ENCODE measurements at places on chromosomes 3 and 15.

DNA sequence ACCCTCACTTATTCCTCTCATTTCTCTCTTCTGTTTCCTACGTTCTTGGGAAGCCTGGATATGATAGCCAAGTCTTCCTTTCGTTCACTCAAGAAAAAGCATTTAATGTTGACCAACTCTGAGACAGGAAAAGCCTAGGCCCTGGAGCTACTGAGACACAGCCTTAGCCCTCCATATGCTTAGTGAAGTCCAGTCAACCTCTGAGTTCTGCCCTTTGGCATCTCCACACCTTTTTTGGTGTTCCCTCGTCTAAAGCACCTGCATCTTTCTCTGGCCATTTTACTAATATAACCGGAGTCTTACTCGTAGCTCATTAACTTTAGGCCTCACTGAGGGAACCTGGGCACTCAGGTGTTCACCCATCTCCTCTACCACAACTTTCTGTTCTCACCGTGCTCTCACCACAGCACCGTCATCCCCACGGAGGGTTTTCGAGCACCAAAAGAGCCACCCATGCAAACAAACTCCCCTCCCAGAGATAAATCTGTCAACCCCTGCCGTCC lies 632 bp downstream of the MTHFS start:
- no peak for DNase-seq

DNA sequence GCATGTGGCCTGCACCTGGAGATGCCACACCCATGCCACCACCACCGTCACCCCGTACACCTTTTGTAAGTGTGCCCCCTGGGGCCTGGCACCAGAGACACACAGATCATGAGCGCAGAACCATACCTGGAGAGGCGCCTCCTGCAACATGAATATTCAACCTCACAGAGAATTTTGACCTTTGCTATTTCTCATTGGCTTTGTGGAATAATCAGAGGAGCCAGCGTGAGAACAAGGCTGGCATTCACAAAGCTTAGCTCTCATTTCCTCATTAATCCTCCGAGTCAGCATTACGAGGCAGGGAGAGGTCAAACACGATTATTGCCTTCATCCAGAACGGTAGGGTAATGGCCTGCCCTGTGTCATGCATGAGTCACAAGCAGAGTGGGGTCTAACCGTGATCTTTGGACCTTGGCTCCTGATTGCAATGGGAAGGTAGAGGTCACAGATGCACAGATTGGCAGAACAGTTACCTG lies 73.0 kb upstream of the POMGNT2 start:
- DNase-seq, result no peak

DNA sequence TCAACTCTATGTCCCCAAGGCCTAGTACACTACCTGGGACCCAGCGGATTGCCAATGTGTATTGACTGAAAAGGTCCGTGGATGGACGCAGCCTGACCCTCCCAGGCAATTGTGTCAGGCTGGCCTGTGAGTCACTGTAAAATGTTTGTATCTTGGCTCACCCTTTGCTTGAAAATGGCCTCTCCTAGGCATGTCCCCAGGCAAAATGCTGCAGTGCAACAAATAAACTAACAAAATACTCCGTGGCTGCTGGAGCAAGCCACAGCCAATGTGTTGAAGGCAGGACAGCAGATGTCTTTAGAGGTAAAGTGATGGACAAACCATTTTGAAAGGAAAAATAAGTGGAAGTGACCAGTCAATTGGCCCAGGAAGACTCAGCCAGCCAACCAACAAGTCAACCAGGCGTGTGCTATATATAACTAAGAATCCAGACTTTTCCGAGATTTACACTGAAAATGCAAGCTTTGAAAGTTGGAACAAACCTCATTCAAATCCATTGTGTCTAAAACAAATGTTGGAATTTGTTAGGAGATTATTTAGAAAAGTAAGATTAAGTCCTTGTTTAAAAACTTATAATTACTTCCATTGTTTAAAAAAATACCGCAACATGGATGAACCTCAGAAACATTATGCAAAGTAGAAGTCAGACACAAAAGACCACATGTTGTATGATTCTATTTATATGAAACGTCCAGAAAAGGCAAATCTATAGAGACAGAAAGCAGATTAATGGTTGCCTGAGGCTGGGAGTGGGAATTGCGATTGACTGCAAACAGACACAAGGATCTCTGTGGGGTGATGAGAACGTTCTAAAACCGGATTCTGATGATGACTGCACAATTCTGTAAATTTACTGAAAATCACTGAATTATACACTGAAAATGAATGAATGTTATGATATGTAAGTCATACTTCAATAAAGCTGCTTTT lies 191.2 kb downstream of the TLE3 start:
- no peak for DNase-seq

DNA sequence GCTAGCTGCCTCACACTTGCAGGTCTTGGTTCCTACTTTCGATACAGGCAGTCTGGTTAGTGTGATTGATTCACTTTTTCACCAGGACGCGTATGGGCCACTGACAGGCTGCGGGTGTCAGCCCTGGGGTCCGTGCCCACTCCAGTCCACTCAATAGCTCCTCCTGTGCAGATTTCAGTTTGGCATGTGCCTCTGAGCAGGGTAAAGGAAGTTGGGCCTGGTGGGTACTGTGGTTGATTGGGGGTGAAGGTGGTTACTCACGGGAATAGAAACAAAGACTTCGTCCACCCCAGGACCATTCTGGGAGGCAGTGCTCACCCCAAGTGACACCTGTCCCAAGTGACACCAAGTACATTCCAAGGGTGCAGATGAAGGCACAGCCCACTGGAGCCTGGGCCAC lies 62.3 kb downstream of the EPHB1 start:
- DNase-seq, result no peak

GRCh38 chr3:45915518-45916231 lies 27.6 kb upstream of the CXCR6 start:
- DNase-seq, result peak; percentile 49

DNA sequence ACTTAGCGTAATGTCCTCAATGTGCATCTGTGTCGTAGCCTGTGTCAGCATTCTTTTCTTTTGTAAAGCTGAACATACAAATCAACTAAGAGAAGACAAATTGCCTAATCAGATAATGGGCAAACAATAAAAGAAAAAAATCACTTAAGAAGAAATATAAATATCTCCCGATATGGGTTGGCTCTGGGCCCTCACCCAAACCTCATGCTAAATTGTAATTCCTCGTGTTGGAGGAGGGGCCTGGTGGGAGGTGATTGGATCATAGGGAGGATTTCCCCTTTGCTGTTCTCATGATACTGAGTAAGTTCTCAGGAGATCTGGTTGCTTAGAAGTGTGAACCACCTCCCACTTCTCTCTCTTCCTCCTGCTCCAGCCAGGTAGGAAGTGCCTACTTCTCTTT lies 285.0 kb upstream of the LYSMD4 start:
- no peak for DNase-seq

DNA sequence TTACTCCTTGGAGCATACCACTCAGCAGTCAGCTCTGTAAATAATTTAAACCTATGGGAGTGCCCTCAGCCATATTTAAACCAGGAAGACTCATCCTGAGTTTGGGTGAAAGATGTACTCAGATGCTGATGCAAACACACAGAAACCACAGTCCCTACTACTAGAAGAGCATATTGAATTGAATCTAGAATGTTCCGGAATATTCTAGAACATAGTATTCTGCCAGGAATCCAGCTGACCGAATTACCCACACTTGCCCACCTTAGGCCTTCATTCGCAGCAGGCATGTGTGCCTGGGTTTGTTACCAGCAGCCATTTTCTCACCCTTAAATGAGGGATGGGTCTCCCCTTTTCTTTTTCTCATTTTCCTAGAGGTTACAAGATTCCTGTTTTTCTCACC lies 202.4 kb upstream of the ICE2 start:
- DNase-seq, result no peak

DNA sequence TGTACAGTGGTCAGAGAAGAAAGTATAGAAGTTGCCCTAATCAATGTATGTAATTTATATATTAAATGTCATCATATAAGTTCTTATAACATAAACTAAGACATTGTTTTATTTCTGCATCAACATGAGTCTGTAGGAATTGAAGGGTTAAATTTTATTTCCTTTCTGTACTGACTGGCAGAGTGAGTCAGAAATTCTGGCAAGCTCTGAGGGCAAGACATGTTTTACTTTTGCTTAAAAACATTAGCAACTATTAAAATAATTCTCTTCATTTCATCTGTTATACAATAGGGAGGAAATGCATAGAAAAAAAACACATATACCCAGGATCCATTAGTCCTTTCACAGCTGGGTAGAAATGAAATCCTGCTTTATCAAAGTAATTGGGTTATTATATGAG lies 171.4 kb upstream of the ALCAM start:
- DNase-seq, result no peak

GRCh38 chr3:3102751-3103150 lies 7.4 kb downstream of the IL5RA start:
- DNase-seq, result no peak

DNA sequence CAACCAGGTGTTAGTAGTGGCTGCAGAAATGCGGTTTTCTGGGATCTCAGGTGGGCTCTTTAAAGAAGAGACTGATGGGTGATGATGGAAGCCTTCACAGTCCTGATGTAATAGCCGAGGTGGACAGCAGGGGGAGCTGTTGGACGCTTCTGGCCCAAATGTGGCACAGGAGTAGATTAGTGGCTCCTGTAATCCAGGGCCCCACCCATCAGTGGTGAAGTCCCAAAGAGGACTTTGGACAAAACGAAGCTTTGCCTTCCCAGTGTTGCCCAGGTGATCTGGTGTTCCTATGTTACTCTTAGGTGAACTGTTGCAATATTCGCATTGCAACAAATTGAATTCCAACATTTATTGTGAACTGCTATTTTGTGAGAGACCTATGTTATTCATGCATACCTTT lies 31.8 kb upstream of the MYZAP start:
- DNase-seq, result peak; percentile 58

- no peak for DNase-seq
Measured at GRCh38 chr15:98787936-98788757, 139.8 kb downstream of the IGF1R start.

- no peak for DNase-seq
Measured at GRCh38 chr15:85792102-85792731, 2.5 kb downstream of the KLHL25 start.

DNA sequence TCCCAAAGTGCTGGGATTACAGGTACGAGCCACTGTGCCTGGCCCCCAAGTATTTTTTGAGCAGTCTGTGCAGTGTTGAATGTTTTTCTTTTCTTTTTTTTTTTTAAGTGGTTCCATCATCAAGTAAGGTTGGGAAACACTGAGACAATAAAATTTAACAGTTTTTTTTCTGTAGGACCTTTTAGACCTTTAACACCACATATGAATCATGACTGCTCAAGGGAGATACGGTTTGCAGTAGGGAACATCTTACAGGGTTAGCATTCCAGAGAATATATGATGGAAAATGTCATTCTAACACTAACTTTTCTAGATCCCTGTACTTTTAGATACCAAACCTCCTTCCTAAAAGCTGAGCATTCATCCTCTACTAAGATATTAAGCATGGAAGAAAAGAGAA lies 41.7 kb downstream of the SNX4 start:
- no peak for DNase-seq

GRCh38 chr3:127392156-127392490 lies 104.3 kb upstream of the PRR20G start:
- no peak for DNase-seq

DNA sequence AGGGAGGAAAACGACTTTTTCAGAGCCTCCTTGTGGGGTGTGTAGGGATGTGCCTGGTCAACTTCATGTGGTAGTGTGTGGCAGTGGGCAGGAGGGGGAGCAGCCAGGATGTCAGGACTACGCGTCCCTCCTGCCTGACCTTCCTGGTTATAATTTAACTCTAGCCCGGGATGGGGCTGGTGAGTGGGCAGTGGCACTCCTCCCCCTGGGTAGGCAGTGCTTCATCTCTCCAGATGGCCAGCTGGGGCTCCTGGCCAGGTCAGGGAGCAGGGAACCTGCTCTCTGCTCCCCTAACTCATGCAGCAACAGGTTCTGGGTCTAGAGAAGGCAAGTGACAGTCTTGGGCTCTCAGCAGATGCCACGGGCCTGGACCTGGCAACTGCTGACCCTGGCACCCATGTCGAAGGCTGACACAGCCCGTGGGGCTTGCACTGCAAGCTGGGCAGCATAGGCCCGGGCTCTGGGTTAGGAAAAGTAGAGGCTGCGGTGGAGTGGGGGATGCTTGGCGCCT lies 2.6 kb downstream of the ITIH4 start:
- DNase-seq, result no peak

- DNase-seq, result no peak
Measured at GRCh38 chr3:46124216-46125177, 83.6 kb downstream of the CCR1 start.

DNA sequence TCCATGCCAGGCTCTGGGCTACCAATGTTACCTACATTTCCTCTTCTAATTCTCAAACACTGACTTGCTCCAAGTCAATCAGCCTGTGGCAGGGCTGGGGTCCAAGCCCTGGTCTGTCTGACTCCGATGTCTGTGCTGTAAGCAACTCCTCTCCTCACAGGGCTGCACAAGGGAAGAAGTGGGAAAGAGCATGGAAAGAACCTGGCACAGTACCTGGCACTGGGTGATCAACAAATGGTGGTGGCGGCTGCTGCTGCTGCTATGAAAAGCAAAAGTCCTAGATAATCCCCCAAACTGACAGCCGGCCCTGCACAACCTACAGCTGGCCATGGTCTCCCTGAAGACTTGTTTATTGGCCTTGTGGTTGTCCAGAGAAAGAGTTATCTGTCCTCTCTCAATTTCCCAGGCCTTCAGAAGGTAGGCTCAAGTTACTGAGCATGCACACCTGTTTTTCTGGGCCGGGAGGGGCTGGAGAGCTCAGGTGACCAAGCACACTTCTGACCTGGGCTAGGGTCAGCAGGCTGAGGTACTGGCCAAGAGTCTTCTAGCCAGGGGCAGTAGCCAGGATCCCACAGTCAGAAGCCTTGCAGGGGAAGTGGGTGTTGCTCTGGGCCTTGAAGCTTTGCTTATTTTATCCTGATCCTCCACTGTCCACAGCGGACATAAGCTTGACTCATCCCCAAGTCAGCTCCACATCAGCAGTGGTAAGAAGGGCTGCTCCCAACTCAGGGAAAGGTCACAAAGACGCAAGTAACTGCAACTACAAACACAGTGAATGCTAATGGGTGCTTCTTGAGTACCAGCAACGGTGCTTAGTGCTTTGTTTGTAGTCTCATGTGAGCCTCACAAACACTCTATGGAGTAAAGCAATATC lies 35.3 kb upstream of the KY start:
- DNase-seq, result no peak

DNA sequence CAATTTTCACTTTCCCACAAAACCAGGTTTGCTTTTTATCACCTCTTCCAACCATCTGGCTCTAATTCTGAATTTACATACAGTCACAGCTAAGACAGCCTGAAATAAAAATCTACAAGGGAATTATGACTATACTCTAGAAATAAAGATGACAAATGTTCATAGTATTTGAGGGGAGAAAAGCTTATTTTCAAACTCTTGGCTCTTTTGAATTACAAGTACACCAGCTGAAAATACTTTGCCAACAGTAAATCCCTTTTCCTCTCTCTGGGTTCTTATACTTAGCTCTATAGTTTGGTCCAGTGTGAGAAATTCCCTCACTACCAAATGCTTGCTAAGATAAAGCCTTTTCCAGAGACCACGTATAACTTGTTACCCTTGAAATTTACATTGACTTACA lies 1037.9 kb downstream of the ROBO1 start:
- DNase-seq, result no peak
